Fibroblast of lung (primary cell): ENCODE measurements at places on chromosomes 7 and 10. TPM values are rescaled to one million over a fixed set of nuclear protein-coding genes. Genes with fewer than 3 reads are reported as not detected.

FOXP2 gene
- total RNA-seq = 4.9 and 8.4 TPM in 2 replicates

GRCh38 chr7:84490661-84491060 is 296.1 kb upstream of the SEMA3A start:
- no peaks in the 10 kb centered on the region for H3K4me1 ChIP-seq
- no peaks in the 10 kb centered on the region for H3K27me3 ChIP-seq
- H3K36me3 ChIP-seq = no peaks in the 10 kb centered on the region
- H3K4me3 ChIP-seq = no peak overlapping the region
- no peak overlapping the region for H3K27ac ChIP-seq

NKX1-2 gene
- not detected in 2 replicates for total RNA-seq

ZPBP gene
- not detected in 2 replicates for total RNA-seq

GRCh38 chr7:132424821-132425724 is 151.2 kb downstream of the PLXNA4 start:
- H3K4me3 ChIP-seq = no peak overlapping the region
- H3K36me3 ChIP-seq = no peaks in the 10 kb centered on the region
- H3K4me1 ChIP-seq = peaks cover 12% of the 10 kb centered on the region
- H3K27ac ChIP-seq = no peak overlapping the region
- DNase-seq = no peak

SPDYE2 gene
- not detected in 2 replicates for total RNA-seq

- no peak for DNase-seq
- no peak overlapping the region for H3K4me3 ChIP-seq
- no peaks in the 10 kb centered on the region for H3K36me3 ChIP-seq
- H3K27ac ChIP-seq = no peak overlapping the region
- no peaks in the 10 kb centered on the region for H3K27me3 ChIP-seq
These were observed 117.7 kb downstream of the ARID5B start for GRCh38 chr10:62019013-62019684.

LDB3 gene
- under 0.01 TPM in 2 replicates for total RNA-seq

MALRD1 gene
- total RNA-seq = 1.3 and 1.7 TPM in 2 replicates

IL15RA gene
- 9.2 and 13.7 TPM in 2 replicates for total RNA-seq

DNA sequence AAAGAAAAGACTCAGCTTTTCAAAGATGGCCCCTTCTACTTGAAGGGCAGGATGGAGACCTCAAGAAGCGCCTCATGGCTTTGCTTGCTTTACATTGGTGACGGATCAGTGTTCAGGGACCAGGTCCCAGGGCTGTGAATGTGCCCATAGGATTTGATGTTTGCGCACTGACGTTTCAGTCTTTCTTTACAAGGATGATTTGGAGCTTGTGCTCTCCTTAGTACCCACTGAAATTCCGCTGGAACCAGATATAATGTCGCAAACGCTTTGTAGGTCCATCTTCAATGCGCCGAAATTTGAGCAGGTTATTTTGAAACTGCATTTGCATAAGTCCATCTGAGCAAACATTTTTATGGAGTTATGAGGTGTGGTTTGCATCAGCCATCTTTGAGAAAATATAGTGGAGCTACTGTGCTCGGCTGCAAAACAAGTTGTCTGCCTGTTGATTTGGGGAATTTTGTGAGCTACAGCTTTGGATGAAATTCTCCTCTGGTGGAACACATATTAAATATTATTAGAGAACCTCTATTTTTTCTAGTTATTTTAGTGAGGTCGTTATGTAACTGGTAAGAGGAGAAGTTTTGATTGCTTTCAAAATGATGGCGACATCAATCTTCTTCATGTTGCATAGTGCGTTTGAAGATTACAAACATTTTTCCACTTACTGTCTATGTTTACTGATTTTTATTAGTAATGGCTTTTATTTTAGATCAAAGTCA is 2.4 kb downstream of the RBM20 start:
- H3K4me3 ChIP-seq = no peak overlapping the region
- no peaks in the 10 kb centered on the region for H3K4me1 ChIP-seq

GNAT3 gene
- total RNA-seq = not detected in 2 replicates

GRCh38 chr7:81682873-81683272 is 87.0 kb downstream of the HGF start:
- peaks cover 17% of the 10 kb centered on the region for H3K4me1 ChIP-seq
- peak; percentile 23 for DNase-seq
- no peaks in the 10 kb centered on the region for H3K27me3 ChIP-seq
- no peak overlapping the region for H3K4me3 ChIP-seq
- H3K36me3 ChIP-seq = no peaks in the 10 kb centered on the region
- peak overlapping the region; percentile 37 for H3K27ac ChIP-seq

CTNNA3 gene
- under 0.01 TPM in 1 of 2 replicates, not detected in the other for total RNA-seq

DNA sequence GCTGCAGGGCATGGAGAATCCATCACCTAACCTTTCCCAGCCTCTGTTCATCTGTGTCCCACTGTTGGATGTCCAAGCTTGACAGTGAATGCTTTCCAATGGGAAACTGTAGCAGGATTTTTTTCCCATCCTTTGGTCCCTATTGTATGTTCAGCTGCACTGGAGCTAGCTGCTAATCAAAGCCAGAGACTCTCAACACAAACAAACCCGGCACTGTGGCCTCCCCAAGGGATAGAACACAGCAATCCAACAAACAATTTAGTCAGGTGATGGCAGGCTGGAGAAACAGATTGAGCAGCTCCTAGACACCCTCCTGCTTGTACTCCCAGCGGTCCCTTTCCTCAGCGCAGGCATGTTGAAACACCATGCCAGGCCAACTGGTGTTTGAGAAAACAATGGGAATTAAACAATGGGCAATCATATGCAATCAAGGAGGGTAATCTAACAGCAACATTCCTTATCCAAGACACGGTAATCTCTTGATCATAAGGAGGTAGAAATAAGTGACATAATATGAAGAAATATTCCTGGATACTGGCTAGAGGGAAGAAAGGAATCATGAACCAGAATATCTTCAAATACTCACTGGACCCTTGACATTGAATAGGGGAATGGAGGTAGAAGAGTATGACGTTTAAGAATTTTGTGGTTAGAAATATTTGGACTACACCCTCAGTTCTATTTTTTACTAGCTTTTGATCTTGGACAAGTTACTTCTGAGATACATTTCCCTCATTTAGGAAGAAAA is 15.0 kb downstream of the PTN start:
- no peak overlapping the region for H3K4me3 ChIP-seq
- H3K36me3 ChIP-seq = no peaks in the 10 kb centered on the region
- DNase-seq = peak; percentile 87
- H3K4me1 ChIP-seq = peaks cover 2% of the 10 kb centered on the region
- H3K27ac ChIP-seq = no peak overlapping the region

NRG3 gene
- total RNA-seq = not detected in 2 replicates

DNA sequence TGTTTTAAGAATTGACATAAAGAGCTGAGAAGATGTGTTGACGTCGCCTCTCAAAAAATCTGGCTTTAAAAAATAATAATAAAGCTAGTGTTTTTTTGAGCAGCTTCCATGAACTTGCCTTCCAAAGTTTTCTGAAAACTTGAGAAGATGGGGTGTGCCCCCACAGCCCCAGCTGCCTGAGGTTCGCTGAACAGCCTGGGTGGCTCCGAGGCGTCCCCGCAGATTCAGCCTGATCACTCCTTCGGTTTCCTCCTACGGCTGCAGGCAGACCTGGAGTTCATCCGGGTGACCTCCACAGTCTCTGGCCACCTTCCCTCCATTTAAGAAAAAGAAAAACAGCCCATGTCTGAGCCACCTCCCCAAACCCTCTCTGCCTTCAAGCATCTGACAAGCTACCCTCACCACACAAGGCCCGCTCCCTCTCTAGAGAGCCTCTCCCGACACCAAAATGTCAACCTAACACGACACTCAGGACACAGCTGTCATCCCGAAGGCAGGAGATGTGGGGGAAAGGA is 177.8 kb downstream of the PTPRN2 start:
- DNase-seq = no peak
- no peaks in the 10 kb centered on the region for H3K36me3 ChIP-seq
- H3K4me3 ChIP-seq = no peak overlapping the region
- H3K4me1 ChIP-seq = no peaks in the 10 kb centered on the region
- no peak overlapping the region for H3K27ac ChIP-seq

GRCh38 chr10:45627412-45628048 is 45.0 kb downstream of the ZFAND4 start:
- no peaks in the 10 kb centered on the region for H3K36me3 ChIP-seq
- no peaks in the 10 kb centered on the region for H3K27me3 ChIP-seq

DNA sequence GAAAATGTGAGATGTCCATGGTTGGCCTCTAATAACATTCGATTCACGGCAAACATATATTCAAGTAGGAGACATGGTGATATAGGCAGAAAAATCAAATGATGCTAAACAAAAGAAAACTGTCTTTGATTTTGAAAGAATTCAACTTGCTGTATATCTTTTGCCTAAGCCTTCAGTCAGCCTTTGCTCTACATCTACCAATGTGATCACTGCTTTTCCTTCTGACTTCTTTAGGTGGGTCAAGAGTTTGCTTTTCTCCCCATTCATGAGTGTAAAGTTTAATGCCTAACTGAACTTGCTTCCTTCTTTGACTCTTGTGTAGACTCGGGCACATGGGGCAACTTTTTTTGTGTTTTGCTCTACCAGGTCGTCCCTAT is 417 bp upstream of the HIF1AN start:
- H3K36me3 ChIP-seq = peaks cover 5% of the 10 kb centered on the region
- peaks cover 2% of the 10 kb centered on the region for H3K4me1 ChIP-seq
- no peaks in the 10 kb centered on the region for H3K27me3 ChIP-seq
- no peak for DNase-seq
- no peak overlapping the region for H3K27ac ChIP-seq

DNA sequence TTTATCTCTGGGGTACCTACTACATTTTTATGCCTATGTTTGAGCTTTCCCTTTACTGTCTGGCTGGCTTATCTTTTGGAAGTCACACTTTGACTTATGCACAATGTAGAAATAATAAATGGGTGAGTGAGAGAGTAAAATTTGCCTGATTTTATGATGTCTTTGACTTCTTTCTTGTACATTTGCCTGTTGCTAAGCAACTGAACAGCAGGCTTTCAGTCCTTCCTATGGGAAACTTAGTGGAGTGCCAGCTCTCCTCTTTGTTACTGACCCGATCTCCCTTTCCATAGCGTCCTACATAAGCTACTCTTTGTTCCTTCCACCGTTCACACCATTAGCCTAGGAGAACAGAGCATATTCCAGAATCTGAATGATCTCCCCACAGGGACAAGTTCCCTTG is 4.2 kb downstream of the TAS2R60 start:
- H3K36me3 ChIP-seq = no peaks in the 10 kb centered on the region
- no peaks in the 10 kb centered on the region for H3K27me3 ChIP-seq
- H3K27ac ChIP-seq = no peak overlapping the region
- no peak overlapping the region for H3K4me3 ChIP-seq

SPDYE1 gene
- total RNA-seq = under 0.01 TPM in 1 of 2 replicates, not detected in the other

DNA sequence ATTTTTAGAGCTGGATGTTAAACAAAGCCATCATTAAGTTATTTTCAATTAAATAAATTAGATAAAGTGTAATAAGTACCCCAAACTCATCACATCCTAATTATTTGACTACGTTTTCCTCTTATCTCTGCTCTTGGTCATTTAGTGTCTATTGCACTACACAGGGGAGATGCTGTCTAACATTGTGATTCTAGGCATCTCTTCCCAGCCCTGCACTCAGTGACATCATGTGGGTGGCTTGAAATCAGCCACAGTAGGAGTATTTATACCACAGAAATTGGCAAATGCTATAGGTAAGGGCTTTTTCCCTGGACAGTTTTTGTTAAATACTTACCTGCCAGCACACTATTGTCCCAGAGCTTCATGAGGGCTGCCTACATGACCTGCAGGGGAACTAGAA is 21.3 kb upstream of the TMEM72 start:
- H3K36me3 ChIP-seq = no peaks in the 10 kb centered on the region
- H3K4me3 ChIP-seq = no peak overlapping the region
- H3K4me1 ChIP-seq = no peaks in the 10 kb centered on the region

GJD4 gene
- 0.17 TPM in 1 of 2 replicates, not detected in the other for total RNA-seq

SHH gene
- total RNA-seq = under 0.01 TPM in 2 replicates

DNA sequence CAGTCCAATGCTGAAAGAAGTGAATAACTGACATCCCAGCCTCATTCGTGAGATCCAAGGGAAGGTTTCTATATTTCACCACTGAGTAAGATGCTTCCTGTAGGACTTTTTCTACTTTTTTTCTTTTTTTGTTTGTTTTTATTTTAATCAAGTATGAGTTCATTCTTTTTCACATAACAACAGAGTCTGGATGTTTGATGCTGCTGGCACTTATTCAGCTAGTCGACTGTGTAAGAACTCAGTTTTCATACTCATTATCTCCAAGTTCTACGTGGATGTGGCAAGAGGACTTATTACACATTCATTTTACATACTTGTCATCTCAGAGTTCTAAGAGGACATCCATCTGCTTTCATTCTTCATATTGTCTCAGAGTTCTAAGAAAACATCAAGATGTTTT is 86.9 kb downstream of the CPXM2 start:
- no peaks in the 10 kb centered on the region for H3K27me3 ChIP-seq
- H3K36me3 ChIP-seq = no peaks in the 10 kb centered on the region
- no peak overlapping the region for H3K27ac ChIP-seq
- H3K4me1 ChIP-seq = no peaks in the 10 kb centered on the region

UCMA gene
- total RNA-seq = not detected in 2 replicates

DNA sequence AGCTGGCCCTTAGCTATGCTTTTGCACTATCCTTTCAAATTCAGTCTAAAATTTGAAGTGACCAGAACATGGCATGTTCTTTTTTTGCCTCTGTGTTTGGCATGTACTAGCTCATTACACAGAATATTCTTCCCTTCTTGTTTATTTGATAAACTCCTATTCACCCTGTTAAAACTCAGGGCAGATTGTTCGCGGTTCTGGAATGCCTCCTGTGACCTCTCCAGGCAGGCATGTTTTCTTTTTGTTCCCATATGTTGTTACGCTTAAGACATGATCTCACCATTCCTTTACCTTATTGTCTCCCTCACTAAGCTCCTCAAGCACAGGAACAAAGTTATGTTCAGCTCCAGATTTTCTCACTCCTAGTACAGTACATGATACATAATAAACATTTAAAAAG is 181.7 kb downstream of the CCSER2 start:
- peaks cover 3% of the 10 kb centered on the region for H3K36me3 ChIP-seq
- H3K27me3 ChIP-seq = no peaks in the 10 kb centered on the region
- peak; percentile 74 for DNase-seq
- peaks cover 4% of the 10 kb centered on the region for H3K4me1 ChIP-seq
- H3K27ac ChIP-seq = no peak overlapping the region

DNA sequence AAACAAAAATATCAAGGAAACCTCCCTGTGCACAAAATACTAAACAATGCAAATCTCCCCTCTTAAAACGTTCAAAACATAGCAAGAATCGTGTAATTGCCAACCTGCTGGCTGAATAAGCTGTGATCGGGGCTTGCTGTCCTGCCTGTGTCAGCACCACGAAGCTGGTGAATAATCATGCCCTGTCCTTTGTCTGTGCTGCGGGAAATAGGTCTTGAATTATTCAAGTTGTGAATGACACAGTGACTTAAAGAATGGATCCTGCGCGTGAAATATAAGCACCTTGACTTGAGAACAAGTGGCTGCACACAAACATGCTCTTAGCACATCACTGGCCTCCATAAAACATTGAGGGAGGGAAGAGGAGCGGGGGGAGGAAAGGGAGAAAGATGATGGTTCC is 130.2 kb downstream of the OAT start:
- no peak overlapping the region for H3K27ac ChIP-seq
- H3K4me1 ChIP-seq = no peaks in the 10 kb centered on the region
- DNase-seq = no peak
- H3K4me3 ChIP-seq = no peak overlapping the region
- H3K36me3 ChIP-seq = no peaks in the 10 kb centered on the region

C10orf105 gene
- under 0.01 TPM in 2 replicates for total RNA-seq

DNA sequence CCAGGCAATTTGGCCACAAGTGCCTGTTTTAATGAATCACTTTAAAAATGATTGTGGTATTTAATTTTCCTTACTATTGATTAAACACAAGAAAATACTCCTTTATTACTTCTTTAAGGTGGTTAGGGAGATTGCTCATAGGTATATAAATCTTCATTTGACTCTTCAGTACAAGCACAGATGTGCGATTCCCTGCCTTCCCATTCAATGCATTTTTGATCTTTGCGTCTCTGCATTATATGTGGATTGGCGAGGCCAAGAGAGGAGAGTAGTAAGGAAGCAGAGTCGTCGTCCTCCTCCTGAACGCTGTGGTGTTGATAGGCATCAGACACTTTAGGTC is 683.7 kb downstream of the LRMDA start:
- H3K36me3 ChIP-seq = no peaks in the 10 kb centered on the region
- H3K27me3 ChIP-seq = no peaks in the 10 kb centered on the region
- DNase-seq = no peak
